ENCODE measurements at places on chromosomes 5 and 9.

- DNase-seq: no peak
Observed at GRCh38 chr5:4628645-4629385, 511.3 kb upstream of the ADAMTS16 start.

DNA sequence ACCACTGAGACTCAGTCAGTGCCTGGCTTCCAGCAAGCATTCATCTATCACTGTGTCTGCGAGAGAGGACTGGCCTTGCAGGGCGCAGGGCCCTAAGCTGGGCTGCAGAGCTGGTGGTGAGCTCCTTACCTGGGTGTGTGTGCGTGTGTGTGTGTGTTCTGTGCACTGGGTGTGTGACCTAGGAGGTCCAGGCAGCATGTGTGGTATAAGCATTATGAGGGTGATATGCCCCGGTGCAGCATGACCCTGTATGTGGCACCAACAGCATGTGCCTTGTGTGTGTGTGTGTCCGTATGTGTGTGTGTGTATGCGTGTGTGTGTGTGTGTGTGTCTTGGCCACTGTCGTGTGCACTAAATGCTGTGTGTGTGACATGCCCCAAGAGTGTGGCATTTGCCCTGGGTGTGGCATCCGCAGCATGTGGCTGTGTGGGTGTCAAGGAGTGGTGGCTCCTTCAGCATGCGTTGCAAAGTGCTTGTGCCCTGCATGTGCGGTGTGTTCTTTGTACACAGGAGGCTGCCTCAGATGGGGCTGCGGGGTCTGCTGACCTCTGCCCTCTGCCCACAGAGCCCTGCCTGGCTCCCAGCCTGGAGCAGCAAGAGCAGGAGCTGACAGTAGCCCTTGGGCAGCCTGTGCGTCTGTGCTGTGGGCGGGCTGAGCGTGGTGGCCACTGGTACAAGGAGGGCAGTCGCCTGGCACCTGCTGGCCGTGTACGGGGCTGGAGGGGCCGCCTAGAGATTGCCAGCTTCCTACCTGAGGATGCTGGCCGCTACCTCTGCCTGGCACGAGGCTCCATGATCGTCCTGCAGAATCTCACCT is 3.3 kb downstream of the FGFR4 start:
- DNase-seq: no peak

DNA sequence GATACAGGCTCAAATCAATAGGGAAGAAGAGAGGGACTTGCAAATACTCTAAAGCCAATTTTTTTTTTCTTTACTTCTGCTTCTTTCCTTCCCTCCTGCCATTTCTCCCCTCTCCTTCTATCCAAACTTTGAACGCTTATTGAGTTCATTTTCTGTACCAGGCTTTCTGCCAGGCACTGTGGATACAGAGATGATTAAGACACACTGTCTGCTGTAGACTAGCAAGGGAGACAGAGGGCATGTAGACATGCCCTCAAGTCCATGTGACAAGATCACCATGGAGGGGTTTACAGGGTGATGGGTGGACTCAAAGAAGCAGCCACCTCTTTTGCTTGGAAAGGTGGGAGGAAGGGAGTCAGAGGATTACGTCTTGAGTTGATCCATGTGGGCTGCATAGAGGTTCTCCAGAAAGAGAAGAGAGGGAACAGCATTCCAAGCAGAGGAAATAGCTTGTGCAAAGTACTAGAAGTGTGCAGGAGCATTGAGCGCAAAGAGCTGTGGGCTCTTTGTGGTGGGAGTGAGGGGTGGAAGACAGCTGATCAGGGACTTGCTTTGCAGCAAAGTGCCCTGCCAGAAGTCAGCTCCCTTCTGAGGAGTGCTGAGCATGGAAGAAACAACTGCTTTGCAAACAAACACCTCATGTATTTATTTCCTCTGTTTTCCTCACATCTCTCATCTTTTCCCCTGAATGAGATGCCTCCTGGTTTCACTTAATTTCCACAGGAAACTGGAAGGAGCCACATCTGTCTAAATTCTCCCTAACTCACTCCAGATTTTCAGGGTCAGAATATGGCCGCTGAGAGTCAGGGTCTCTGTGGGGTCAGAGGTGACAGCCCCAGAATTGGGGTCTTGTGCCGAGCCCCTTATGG is 64.4 kb upstream of the COL15A1 start:
- DNase-seq: no peak

- DNase-seq: no peak
Observed at GRCh38 chr5:135158982-135159381, 125.0 kb upstream of the PITX1 start.

DNA sequence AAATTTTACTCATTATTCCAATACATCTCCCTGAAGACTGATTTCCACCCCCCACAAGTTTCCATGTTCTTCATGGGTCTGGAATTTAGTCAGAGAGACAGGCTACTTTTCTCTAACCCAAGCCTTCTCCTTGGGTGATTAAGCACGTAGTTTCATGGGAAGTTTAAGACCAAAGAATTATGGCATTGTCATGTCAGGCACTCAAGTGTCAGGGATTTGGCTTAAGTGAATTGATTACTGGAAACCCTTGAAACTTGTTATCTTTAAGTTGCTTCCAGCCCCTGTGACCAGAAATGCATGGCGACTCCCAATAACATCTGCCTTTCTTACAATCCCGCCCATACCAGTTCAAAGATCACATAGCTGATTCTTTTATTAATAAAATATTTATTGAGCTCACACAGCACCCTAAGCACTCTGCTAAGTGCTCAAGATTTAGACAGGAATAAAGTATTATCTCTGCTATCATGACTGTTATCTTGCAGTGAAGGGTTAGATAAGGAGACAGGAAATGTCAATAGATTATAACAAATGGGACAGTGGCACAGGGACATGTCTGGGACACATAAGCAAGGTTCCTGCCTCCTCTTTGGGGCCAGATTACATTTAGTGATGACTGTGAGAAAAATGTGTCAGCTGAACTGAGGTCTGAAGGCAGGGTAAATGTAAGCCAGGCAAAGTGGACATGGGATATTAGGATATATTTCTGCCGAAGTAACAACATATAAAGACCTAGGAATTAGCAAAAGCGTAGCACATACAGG is 241.2 kb upstream of the TNC start:
- DNase-seq: peak; percentile 4

GRCh38 chr9:130689937-130690700 is 3.5 kb upstream of the EXOSC2 start:
- peak; percentile 87 for DNase-seq

DNA sequence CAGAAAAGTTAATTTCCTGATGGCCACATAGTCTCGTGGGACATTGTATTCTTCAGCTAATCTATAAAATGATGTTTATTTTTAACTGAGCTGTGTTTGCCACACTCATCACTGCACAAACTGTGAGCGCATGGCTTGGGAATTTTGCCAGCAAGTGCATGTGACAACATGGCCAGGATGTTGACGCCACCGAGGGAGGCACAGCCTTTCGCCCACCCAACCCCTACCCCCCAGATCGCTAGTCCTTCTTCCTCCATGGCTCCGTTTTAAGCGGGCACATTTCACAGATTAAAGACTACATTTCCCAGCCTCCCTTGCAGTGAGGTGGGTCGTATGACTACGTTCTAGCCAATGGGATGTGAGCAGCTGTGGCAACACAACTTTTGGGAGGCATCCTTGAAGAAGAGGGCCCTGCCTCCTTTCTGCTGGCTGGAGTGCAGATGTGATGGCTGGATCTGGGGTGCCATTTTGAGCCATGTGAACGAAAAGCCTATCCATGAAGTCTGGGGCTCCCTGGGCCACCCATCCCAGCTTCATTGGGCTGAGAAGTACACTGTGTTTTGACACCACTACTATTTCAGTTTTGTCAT is 7.9 kb downstream of the NRARP start:
- no peak for DNase-seq

- no peak for DNase-seq
Observed at GRCh38 chr5:83031381-83031780, 45.8 kb downstream of the TMEM167A start.

- DNase-seq: no peak
Observed at GRCh38 chr9:88659126-88659525, 124.1 kb downstream of the NXNL2 start.

- DNase-seq: no peak
Observed at GRCh38 chr9:4289411-4290326, 10.2 kb downstream of the GLIS3 start.

GRCh38 chr5:168027007-168027406 is 264.4 kb upstream of the WWC1 start:
- no peak for DNase-seq

DNA sequence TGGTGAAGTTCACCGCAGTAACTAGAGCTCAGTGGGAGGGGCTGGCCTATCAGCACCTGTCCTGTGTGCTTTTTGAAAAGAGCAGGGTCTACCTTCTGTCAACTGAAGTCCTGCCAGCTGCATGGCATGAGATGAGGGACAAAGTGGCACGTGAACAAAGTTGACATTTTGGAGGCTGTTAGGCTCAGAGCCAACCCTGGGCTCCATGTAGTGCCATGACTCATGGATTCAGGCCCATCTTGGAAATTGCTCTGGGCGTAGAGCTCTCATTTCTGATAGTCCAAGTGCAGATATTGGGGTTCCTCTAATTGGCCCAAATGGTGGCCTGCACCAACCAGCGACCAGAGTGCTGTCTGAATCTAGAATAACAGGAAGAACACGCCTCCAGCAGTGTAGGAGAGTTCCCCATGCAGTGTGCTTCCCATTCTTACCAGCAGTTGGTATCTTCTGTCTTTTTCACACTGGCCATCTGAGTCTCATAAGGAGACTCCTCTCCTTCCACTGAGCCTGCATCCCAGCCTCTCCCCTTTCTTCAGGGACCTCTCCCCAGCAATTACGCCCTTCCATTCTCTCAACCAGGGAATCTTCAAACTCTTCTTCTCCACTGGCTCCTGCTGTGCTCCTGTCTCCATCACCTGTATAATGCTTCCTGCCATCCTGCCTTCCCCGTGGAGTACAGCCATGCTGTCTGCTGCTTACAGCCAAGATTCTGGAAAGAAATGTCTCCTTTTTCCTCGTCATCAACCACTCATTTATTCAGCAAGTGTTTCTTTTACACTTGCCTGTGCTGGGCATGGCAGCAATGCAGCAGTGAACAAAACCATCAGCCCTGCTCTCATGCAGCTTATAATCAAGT is 30.4 kb downstream of the IRF1 start:
- DNase-seq: peak; percentile 39

- DNase-seq: no peak
Observed at GRCh38 chr9:76882686-76883085, 23.2 kb downstream of the PRUNE2 start.

DNA sequence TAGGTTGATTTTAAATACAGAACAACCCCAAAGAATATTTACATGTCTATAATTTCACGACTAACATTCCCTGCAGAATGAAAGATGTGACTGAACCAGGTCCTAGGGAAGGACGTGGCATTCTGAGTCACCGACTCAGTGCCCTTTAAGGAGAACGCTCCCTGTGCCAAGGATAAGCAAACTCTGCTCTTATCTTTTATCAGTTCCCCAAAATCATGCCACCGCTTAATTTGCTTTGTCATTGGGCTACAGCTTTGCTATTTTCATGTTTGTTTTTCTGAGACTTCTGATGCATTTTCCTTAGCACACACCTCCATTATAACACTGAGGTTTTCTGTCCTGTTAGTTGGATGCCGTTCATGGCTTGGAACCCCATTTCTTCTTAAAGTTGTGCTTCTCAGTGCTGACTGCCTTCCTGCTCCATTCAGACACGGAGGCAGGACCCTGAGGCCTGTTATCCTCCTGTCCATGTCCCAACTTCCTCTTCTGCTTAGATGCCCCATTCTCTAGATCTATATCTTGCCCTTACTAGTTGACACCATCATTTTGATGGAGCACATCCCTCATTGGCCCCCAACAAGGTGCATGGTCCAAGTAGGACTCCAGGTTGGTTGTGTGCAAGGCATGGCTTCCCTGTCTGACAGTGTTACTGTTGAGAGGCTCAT is 11.2 kb upstream of the SEMA4D start:
- no peak for DNase-seq

DNA sequence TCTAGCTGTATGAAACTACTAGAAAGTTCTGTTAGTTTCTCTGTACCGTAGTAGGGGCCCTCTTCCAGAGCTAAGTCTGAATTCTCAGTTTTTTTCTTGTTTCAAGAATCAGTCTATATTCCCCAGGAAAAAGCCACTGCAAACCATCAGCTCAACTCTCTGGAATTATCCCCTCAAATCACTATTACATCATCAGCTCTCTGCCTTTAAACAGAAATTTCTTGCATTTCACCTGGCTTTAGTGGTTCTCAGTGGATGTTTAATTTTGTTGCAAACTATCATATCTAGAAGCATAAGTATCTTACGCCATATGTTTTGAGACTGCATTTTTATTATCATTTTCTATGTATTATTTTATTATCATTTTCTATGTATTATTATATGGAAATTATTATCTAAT is 55.2 kb upstream of the PPP2CA start:
- DNase-seq: no peak

DNA sequence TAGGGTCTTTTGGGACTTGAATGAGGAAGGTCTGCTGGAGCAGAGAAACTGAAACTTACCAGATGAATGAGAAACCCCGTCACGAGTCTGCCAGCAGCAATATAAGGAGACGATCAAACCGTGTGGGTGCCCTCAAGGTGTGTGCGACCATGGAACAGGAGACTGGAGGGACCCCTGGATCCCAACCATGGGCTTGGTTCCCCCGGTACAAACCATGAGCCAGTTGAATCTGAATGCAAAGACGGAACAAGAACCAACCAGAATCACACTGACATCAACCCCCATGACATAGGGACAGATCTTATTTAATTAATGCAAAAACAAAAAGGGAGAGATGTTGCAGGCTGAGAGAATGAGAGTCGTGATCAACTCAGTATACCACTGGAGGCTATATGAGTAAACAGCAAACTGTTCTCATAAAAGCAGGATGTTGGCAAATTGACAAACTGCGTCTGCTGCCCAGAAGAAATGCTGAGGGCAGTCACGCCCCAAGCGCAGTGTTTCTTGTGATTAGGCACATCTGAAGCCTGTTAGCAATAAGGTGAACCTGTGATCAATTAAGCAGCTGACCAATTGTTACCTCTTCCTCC is 475.5 kb upstream of the ACO1 start:
- no peak for DNase-seq

DNA sequence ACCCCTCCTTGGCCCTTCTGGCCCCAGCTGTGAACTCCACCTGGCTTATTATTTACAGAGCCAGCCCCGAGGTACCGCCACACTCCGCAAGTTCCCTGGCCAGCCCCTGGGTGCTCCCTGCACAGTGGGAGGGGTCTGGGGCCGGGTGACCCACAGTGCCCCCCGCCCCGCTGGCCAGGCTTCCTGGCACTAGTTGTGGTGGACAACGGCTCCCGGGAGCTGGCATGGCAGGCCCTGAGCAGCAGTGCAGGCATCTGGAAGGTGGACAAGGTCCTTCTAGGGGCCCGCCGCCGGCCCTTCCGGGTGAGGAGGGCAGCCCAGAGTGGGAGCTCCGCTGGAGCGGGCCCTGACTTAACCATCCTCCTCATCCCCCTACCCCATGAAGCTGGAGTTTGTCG is 3.9 kb downstream of the MAMDC4 start:
- no peak for DNase-seq

GRCh38 chr5:89351222-89351621 is 468.2 kb upstream of the MEF2C start:
- DNase-seq: no peak
